ENCODE measurements at places on chromosomes 11 and 22.

GRCh38 chr11:122157653-122158161 is 41.7 kb upstream of the BLID start:
- no peak for DNase-seq

DNA sequence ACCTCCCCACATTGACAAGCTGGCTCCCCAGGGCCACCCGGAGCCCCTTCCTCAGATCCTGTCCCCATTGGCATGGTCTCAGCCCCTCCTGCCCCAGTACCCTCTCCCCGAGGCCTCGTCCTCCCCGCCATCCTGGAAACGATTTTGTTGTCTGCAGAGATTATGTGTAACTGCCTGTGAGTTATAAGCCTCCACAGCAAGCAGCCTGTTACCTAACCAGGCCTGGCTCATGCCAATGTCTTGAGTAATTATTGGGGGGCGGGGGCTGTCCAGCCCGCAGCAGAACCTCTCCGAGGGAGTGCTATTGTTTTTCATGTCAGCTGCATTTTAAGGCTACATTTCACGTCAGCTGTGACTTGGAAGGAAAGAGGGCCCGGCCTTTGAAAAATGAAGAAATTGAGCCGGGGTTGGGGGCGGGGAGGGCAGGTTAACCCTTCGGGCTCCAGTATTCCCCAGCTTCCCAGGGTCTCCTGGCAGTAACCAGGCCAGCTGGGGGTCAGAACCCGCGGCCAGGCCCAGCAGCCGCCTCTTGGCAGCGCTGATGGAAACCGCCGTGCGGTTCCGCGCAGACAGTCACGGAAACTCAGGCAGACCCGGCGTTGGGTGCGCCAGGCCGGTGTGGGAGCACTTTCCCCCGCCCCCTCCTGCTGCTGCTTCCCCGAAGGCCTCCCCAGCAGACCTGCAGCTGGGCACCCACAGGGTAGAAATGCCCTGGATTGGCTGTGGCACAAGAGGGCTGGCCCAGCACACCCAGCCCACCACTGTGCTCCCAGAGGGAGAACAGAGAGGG is 59.5 kb downstream of the CDKN1C start:
- DNase-seq, result peak; percentile 98

DNA sequence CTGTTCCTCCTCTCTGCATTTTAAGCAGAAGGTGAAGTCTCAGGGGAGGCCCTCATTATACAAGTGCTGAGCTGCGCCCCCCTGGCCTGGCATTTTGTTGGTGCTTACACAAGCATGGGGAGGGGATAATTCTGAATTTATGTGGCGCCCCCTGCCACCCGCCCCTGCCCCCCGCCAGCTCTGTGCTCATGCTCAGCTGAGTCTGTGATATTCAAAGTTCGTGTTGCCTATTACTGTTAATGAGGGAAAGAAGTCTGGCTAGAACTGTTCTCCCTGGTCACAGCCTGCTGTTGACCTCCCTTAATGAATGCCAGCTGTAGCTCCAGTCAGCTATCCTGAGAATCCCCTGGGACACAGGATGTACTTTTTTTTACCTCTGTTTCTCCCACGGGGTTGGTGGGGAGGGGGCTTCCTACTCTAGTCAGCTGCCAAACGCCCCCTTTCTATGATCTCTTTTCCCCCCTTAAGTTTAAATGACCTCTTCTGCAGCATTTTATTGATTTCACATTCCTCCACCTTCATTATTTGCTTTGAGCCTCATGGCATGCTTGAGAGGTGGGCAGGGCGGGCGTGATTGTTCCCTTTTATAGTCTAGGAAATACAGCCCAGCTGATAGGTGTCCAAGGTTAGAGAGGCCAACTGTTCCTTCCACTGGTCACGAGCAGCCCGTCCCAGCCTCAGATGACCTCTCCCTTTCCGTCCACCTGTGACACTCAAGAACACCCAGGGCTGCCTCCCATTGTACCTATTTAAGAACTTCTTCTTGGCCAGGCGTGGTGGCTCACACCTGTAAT is 12.2 kb downstream of the USP2 start:
- no peak for DNase-seq

DNA sequence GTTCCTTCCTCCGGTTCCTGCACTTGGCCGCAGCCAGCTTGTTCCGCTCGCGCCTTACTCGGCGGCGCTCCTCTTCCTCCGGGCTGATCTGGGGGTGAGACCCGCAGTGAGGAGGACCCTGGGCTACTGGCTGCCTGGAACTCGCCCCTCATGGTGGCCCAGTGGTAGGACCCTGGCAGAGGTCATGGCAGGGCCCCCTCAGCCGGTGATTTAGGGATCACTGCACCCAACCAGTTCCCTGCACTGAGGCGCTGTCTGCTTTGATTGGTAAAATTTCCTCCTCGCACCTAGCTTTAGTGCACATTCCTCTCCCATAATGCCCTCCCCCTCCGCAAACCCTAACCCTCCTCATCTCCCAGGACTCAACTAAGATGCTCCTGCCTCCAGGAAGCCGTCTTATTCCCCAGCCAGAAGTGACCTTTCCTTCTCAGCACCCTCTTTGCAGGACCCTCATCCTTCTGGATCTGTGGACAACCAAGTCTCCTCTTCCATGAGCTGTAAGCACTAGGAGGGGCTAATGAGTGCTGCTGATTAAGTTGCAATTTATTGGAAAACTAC is 3.6 kb downstream of the CCDC85B start:
- no peak for DNase-seq

DNA sequence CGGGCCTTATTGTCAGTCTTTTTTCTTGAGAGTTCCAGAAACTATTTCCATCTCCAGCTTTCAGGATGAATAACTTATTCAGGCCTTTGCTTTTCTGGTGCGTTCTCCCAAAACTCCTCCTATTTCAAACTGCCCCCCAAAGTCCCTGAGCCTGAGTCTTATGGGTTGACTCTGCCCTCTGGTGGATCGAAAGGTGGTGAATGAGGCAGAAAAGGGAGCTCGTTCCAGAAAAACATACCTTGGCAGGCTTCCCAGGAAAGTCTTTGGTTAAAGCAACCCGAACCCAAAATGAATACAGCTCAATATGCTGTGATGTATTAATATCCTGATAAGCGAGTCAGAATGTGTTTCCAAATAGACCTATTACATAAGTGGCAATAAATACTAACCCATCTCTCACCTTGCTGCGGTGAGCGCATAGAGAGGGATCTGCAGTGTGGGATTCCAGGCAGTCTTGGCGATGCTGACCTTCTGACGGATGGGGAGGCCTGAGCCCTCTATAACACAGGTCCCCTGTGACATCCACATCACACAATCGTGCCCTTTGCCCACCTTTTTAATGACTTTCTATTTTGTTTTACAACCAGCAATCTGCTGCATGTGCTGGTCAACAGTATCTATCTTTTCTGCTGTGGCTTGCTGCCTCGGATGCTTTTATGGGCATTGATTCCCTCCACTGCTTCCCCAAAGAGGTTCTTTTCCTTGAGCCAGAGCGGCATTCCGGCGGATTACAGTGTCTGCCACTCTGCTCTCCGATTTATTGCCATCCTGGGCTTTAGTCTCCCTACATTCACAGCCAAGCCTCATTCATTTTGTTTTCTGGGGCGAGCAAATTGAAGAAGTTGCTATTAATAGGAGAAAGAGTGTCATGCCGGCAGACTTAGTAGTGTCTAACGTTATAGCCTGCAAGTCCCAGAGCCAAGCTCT is 756.8 kb downstream of the NTM start:
- DNase-seq, result peak; percentile 94

- no peak for DNase-seq
These were observed 95.0 kb downstream of the ARHGAP8 start for GRCh38 chr22:44847380-44847779.

GRCh38 chr11:72189455-72190250 is 2.3 kb upstream of the FOLR1 start:
- DNase-seq, result peak; percentile 5

GRCh38 chr11:82007521-82007920 is 726.1 kb downstream of the FAM181B start:
- no peak for DNase-seq

GRCh38 chr22:19120829-19121630 is 1.2 kb downstream of the DGCR2 start:
- peak; percentile 30 for DNase-seq

DNA sequence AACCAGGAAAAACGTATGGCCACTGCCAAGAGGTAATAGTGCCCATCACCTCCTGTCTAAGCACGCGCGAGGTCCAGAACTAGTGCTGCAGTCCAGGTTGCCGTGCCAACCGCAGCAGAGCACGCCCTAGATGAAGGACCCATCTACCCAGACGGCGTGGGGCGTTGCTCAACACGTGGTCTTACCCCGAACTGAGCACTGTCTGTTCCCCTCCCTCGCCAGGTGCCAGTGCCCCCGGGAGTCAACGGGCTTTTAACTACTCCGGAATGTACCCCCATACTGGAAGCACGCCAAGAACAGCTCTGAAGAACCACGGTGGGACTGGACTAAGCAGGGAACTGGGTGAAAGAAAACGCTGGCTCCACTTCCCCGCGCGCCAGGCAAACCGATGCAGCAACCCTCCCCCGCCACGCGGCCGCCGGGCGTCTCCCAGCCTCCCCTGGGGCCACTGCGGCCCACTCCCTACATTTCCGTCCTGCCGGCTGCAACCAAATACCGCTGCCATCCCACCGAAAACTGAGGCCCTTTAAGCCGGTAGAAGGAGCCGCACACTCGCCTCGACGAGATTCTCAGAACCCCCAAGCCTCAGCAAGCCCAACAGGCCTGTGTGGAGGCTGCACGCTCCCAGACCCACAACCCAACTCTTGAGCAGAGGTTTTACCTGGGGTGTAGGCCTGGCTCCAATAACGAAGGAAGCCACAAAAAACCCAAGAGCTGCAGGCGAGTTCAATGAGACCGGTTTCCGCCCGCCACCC is at the start of gene HSPA8:
Gene HSPA8, minus strand, starts transcription at position 734 of the 755 bp plus-strand sequence. CDS start 812 bp downstream, outside the sequence.
- DNase-seq, result peak; percentile 55

GRCh38 chr11:97143463-97143862 is 753.6 kb downstream of the JRKL start:
- no peak for DNase-seq

DNA sequence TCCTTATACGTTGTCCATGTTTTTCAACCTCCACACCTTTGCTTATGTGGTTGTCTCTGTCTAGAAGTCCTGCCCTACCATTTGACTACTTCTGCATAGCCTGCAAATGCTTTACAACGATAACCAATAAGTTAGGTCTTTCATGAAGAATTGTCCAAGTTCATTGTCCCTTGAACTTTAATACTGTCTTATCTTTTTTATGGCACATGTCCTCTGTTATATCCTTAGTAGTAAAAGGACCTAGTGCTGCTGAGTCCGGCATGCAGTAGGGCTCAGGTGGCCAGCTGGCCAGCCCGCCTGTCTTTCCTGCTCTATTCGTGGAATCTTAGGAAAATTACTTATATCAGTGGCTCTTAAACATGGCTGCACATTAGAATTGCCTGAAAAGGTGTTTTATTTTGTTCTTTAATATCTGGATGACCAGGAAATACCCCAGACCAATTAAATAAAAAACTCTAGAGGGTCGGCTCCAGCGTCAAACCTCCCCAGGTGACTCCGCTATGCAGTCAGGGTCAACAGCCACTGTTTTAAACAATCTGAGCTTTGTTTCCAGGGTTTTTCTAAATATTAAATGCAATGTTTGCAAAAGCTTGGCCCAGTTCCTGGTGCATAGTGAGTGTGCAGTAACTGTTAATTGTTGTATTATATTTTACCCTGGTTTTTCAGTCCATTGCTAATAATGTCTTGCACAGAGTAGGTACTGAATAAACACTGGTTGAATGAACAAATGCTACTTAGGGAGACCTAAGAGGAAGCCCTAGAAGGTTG is 64.6 kb upstream of the SESN3 start:
- no peak for DNase-seq

DNA sequence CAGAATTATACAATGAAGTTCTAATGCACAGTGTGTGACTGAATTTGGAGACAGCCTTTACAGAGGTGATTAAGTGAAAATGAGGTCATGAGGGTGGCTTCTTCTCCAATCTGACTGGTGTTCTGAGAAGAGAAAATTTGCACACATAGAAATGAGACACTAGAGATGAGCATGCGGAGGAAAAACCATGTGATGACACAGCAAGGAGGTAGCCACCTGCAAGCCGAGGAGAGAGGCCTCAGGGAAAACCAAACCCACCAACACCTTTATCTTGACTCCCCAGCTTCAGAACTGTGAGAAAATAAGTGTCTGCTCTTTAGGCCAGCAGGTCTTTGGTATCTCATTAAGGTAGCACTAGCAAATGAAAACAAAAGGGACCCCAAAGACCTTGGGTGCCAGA is 93.2 kb downstream of the GGTLC2 start:
- no peak for DNase-seq

DNA sequence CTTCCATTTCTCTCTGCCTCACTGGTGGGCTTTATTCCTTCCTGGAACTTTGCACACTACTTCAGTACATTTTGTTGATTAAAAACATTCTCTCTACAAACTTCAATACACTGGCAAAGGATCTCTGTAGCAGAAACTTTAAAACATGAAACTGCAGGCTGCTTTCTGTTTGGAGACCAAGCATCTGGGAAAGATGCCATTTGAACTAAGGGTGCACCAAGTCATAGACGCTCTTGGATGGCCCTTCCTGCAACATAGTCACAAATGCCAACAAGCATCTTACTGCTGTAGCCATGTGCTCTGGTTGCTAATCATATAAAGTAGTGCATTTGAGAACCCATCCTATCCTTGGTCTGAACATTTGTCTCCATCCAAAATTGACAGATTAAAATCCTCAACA is 56.4 kb downstream of the SNX19 start:
- no peak for DNase-seq

DNA sequence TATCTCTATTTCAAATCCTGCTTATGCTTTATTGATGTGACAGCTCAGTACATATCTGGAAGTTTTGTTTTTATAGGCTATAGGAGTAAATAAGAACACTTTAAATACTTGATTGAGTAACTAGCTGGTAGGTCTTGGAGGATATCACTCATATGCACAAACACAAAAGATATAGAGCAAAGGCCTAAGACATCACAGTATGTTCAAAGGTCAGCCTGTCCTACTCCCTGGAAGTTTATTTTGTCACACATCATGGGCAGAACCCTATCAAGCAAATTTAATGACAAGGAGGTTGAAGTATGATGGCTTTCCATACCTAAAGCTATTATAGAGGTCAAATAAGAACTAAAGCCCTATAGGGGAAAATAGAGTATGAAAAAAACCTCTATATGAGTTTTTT is 70.0 kb upstream of the MS4A8 start:
- no peak for DNase-seq

DNA sequence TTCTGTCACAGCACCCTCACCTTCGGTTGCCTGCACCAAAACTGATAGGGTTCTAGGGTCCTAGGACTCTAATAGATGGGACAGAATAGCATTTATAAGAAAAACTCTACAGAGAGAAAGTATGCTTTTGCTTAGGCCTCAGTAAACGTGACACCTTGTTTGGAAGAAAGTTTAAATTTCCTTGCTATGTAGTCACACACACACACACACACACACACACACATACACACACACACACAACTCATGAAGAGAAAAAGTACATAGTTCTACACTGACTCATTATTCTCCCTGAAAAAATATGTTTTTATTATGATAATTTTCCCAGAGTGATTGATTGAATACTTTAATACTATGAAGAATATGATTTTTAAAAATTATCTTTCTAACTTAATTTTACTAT is 220.8 kb upstream of the SNX19 start:
- peak; percentile 41 for DNase-seq

GRCh38 chr11:11349106-11349825 is 3.8 kb downstream of the CSNK2A3 start:
- DNase-seq, result no peak

GRCh38 chr11:82714346-82715174 is 19.1 kb downstream of the FAM181B start:
- DNase-seq, result peak; percentile 7
